HCEC 1CT (cell line): ENCODE measurements at places on chromosomes 2 and 18.

- no peak for DNase-seq
Measured at GRCh38 chr18:4134700-4135099, 320.4 kb downstream of the DLGAP1 start.

DNA sequence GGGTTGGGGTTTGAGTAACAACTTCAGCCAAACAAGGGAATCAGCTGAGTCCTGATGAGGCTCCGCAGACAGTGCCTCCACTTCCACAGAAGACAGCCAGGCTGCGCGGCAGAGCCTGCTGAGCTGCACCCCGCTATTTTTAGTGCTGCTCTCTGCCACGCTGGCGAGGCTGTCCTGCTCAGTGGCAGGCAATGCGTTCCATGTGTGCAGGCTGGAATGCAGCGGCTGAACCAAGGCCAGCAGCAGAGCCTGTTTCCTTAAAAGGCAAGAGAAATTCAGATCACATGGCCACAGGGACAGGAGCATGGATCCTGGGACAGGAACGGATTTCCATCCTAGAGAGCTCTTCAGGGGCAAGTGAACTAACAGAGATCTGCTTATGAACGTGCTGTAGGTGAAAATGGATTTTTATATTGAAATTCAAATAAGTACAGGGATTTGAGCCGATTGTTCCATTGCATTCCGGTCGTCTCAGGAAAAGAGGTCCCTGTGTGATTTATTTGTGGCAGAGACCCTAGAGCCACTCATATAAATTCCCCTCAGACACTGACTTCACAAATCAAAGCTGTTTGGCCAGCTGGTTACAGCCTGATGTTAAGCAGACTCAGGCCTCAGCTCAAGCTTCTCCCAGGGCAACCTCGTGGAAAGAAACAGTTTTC is 98.7 kb downstream of the COL6A3 start:
- DNase-seq, result peak; percentile 99

- DNase-seq, result no peak
Measured at GRCh38 chr2:62296034-62296831, 100.3 kb downstream of the B3GNT2 start.

DNA sequence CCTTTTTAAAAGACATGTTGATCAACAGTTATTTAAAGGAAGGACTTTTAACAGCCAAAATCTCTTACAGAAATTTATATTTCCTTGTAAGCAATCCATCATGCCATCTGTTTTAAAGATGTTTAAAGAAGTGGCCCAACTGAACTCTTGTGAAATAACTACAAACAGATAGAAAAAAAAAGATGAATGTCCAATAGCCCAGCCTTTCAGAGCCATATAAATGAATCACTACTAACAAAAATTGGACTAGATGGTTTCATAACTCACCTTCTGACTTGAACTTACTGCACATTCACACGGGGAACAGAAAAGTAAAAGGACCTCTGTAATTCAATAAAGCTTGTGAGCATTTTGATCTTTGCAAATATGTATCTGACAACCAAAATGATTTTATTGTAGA is 319.0 kb upstream of the CHAC2 start:
- peak; percentile 64 for DNase-seq

GRCh38 chr2:20615068-20615465 is 35.8 kb downstream of the HS1BP3 start:
- DNase-seq, result no peak

DNA sequence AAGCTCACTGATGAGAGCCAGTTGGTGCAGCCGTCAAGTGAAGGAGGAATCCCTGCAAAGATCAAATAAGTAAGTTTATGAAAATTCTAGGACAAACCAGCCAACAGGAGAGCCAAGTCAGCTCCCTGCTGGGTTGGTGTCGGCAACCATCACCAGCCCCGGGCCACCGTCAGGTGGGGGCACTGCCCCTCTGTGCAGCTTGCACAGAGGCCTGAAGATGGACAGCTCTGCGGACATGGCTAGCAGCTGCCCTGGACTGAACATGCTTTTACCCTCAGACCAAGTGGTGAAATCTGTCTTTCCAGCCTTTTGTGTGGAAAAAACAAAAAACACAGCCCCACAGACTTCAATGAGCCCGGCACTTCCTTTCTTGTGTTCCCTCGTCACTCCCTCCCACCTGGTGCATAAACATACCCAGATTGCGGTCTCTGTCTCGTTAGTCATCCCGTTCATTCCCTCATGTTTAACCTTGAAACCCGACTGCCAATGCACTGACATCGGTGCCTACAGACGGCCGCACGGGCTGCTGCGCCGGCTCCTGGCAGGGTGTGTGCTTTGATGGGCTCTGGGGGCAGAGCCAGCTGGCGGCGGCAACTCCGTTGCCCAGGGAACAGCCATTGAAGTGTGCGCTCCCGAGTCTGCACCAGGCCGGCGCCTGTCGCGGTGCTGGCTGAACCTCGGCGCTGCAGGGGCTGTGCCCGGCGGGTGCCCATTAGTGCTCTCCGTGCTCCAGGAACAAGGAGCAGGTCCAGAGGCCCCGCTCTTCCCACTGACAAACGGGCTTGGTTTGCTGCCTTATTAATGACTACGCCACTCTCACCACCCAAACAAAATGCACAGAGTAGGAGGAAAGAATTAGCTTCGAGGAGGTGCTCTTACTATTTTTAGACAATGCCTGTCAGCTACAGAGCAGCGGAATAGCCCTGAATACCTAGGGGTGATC is 95.3 kb downstream of the EIPR1 start:
- DNase-seq, result no peak

- DNase-seq, result peak; percentile 92
Measured at GRCh38 chr2:88038263-88039105, 17.1 kb downstream of the KRCC1 start.

GRCh38 chr2:151175864-151176263 is 85.8 kb downstream of the RBM43 start:
- DNase-seq, result no peak

DNA sequence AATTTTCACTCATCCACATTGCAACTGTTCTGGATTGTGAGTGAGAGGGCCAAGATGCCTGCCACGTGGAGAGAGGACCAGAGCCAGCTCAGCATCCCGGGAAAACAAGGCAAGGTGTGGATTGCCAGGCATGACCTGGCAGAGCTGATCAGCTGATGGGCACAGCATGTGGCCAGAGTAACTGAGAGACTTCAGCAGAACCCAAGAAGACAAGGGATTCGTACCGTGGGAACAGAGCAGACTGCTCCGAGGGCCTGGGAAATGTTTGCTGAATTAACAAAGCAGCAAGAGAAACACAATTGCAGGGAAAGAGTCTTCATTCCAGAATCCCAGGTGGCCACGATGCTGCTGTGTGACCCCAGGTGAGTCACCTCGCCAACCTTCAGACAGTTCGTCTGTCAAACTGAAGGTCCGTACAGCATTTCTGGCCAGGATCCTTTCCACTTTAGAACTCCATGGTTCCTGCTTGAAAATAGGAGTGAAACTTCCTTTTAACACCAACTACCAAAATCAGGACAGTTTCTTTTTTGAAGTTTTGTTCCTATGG is 26.3 kb upstream of the POMC start:
- DNase-seq, result no peak

DNA sequence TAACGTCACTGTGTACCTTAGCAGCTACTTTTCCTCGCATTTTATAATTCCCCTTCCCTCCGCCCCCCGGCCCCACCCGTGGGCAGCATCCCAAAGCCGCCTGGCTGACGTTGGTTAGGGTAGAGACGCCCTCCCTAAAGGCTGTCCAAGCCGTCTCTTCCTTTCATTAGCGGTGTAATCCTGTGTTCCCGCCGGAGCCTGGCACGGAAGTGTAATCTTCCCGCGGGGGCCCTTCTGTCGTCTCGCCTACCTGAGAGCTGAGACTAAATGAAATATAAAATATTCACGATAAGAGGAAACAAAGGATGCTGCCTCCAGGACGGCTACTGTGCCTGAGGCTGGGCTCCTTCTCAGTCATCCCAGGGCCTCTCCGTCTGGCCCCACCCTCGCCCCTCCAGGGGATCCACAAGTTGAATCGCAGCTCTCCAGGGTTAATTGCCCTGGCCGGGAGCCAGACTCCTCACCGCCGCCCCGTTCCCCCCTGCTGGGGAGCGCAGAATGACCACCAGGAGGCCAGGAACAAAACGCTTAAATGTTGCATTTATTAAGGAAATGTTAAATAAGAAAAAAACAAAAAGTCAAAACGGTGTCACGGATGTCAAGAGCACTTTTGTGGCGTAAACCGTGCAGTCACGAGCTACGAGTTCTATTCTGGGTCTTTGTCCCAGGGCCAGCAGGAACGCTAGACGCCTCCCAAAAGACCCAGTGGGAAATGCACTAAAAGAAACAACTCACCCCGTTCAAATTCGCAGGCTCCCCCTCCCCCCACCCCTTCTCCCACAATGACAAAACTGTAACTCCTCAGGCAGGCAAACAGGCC is 1.5 kb downstream of the RPRM start:
- no peak for DNase-seq

DNA sequence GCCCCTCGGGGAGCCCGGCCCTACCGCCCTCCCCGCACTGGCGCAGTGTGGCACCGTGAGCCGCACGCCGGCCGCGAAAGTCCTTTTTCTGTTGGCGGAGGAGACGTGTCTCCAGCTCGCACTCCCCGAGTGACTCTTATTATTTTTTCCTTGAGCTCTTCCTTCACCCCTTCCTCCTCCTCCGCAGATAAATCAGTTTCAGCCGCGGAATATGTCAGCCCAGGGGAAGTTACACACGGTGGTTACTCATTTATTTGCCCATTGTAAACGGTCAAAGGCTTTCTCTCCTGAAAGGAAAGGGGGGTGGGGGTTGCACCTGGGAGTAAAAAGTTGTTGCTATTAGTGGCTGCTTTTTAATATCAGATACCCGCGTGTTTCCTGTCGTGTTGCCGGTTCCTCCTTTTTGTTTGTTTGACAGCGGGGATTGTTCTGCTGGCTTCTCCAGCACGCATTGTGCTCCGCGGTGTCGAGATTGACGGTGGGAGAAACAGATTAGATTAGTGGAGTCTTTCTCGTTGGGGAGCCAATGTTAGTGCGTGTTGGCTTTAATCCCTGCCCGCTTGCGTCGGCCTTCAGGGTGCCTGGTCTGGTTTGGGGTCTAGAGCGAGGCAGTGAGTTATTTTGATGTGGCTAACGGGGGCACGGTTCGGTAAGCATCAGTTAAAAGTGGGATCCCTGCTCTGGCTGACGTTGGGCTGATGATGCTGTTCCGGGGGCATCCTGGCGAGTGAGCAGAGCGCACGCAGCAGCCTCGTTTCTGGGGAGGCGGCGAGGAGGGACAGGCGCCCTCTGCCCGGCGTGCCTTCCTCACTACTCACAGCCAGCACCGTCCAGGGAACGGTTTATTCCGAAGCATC is 1.6 kb downstream of the CRIM1 start:
- DNase-seq, result peak; percentile 78

DNA sequence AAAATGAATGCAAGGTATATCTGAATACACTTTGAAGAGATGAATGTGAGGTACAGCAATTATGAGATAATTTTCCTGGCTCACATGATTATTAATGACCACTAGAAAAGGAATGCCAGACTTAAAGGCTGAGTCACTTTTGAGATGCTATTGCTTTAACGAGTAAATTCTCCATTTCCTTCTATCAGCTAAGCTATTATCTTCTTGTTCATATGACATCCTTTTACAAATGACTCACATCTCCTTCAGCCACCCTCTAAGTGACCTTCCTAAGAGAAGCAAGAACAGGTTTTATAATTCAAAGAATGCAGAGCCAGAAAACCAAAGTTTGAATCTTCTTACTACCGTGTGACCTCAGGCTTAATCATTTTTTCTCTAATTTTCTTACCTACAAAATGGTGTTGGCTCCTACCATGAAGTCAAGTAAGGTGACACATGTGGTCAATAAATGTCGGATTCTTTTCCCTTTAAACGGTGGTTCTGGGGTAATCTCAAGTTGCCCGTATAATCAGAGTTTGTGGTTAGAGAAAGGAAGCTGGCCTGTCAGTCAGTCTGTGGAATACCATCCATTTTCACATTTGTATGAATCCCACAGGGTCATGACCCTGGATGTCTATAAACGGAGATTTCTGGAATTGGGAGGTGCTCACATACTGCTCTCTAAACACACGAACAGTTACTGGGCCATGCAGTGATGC is 184.0 kb upstream of the PID1 start:
- peak; percentile 93 for DNase-seq

DNA sequence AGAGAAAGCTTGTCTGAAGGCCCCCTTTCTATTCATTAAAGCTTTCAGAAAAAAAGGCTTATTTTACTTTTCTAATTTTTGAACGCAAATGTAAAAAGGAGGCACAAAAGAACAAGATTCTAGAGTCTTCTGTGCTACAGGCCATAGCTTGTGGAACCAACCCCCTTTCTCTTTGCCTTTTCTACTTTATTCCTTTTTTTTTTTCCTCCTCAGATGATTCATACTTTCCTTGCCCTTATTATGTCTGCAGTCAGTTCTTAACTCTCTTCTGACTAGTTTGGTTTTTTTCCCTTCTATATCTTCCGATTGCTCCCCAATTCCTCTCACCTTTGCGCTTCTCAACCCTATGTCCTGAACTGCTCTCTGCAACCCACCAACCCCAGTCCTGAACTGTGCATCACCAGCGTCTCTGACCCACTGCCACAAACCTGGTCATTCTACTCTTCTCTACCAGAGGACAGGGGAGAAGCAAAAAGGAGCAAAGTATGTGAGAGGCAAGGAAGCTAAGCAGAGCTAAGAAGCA is 56.9 kb upstream of the WIPF1 start:
- no peak for DNase-seq

DNA sequence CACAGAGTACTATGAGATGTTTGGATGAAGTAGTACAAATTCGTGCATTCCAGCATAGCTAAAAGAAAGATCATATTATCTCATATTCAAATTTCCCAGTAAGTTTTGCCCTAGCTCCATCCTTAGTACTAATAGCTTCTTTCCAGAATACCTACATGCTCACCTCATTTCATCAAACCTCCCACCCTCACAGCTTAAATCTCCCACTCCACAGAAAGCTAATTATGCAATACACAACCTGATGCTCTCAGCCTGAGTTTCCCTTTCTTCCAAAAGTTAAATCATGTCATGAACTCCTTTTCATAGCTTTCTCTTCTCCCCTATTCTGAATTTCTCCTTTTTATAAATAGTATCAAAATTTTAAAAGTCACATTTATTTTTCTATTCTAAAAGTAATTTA is 34.6 kb downstream of the DNAH6 start:
- DNase-seq, result no peak

DNA sequence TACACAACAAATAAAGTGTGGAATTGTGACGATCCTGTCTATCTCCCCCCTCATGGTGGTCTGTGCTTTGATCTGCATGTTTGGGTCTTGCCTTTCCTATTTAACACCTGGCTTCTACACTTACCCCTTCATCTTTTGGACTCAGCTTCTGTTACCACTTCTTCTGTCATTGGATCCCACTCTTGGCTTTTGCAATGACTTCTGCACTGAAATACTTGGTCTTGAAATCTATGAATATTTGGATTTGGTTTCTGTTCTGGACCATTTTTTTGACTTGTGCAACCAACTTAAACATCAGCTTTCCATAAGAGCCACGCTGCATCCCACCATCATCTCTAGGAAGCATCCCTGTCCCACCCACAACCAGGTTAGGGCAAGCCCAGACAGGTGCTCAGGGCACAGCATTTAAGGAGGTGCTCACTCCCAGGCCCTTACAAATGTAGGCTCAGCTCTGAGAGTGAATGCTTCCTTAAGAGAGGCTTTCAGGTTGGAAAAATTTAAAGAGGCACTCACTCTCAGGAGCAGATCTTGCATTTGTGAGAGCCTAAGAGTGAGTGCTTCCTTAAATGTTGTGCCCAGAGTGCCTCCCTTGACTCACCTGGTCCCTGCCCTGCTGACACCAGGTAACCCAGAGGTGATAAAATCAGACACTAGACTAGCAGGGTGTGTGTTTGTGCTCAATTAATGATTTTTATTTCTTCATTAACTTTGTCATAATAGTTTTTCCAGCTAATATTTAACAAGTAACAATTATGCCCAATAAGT is 124.5 kb upstream of the SH3BP4 start:
- DNase-seq, result no peak

- DNase-seq, result no peak
Measured at GRCh38 chr2:64244037-64244416, 99.8 kb upstream of the PELI1 start.
